RCC 7860 (cell line): ENCODE measurements at places on chromosomes 6 and 20.
A peak's percentile ranks its signal among the peaks of the same experiment; 100 is the strongest.

DNA sequence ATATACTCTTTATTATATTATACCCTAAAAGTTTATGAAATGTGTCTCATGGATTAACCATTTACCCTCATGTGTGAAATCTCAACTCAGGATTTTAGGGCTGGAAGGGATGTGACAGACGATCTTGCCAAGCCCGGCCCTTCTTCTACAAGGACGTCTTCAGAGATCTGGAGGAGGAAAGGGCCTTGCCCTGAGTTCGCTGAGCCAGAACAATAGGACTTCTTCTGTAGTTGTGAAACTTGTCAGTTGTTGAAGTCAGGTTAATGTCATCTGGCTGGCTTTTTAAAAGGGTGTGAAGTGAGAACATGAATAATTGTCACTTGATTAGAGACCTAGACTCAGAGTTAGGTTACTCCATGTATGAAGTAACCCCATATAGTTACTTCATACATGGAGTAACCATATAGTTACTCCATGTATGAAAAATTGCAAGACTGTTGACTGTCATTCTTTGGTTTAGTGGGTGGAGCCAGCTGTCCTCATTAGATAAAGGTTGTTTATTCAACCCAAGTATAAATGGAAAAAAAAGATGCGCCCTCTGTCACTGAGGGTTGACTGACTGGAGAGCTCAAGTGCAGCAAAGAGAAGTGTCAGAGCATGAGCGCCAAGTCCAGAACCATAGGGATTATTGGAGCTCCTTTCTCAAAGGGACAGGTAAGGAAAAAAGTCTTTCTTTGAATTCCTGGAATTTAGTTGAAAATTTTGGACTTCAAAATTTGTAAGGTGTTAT, at the start of gene ARG1:
Gene ARG1, plus strand, starts transcription at position 541 of the 730 bp plus-strand sequence. Its CDS starts 57 bp downstream, at position 598.
- DNase-seq, result no peak

- DNase-seq, result no peak
Measured at GRCh38 chr6:158711264-158711663, 61.4 kb downstream of the SYTL3 start.

DNA sequence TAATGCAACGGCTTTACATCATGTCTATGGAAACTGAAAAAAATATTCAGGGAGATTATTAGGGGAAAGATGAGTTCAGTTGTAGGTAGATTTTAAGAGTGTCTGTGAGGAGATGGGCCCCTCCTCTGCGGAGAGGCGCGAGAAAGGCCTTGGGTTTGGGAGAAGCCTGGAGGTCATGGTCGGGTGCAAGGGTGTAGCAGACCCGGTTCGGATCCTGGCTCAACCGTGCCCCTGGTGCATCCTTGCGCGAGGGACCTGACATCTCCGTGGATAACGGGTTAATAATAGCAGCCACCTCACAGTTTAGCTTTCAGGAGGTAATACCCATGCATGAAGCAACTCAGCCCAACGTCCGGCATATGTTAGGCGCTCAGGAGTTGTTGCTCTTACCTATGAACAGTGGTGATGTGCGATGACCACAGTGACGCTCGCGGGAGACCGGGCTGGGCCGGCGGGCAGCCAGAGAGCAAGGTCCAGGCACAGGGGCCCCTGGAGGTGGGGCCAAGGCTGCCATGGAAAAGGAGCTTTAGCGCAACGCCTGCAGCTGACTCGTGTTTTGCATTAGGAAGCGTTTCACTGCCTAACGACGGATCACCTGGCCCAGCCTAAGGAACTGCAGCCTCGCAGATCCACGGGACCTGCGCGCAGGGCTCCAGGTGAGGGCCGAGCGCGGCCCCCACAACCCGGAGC, 146.4 kb upstream of the ARID1B start:
- no peak for DNase-seq

DNA sequence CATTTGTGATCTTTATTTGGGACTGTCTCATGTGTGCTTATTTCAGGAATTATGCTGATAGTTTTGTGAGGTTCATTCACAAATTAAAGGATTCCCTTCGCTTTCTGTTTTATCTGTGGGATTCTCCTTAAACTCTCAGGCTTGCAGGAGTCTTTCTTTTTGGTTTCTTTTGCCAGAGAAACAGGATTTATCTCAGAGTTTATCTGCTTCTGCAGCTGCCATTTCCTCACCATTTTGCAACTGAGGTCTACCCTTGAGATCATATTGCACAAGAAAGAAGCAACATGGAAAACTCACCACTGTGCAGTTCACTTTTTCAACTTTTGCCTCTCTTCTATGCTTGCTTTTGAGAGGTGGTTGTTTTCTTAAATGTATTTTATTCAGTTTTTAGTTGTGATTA, 201.0 kb downstream of the PRL start:
- no peak for DNase-seq

- DNase-seq, result no peak
Measured at GRCh38 chr20:45407067-45407745, 883 bp upstream of the DBNDD2 start.

- DNase-seq, result no peak
Measured at GRCh38 chr20:4710106-4710475, 11.6 kb upstream of the PRND start.

GRCh38 chr20:54116550-54117235, 46.3 kb upstream of the BCAS1 start:
- DNase-seq, result no peak

DNA sequence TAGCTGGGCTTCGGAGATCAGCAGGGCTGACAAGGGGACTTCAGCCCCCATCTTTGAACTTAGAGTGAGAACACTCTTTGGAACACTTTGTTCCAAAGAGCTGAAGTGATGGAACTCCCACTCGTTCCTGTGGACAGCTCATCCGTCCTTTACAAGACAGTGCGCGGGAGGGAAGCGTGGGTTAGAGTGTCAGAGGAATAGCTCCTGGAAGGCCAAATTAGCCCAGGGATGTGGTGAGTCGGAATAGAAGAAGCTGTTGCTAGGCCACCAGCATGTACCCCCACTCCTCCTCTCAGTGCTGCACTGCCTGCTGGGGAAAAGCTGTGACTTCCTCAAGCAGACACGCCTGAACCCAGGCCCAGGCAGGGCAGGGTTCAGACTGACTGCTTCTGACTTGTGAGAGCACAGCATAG, 1.7 kb downstream of the SDCBP2 start:
- peak; percentile 75 for DNase-seq

GRCh38 chr6:140571145-140571544, 1196.7 kb upstream of the CITED2 start:
- no peak for DNase-seq

DNA sequence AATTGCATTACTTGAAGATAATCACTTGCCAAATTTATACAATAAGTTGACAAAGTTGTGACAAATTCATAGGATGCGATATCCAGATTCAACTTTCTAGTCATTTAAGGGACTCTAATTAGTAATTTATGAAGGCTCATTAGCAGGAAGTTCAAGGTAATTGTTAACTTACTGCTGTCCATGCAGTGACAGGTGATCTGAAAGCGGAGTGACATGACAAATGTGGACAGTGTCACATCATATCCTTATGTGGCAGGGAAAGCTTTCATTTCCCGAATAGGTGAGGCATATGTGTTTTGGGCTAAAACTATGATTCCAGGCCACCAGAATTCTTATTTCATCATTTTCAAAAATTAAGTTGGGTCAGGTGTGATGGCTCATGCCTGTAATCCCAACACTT, 115.9 kb upstream of the BMP2 start:
- no peak for DNase-seq

- no peak for DNase-seq
Measured at GRCh38 chr6:148573922-148574321, 172.9 kb upstream of the UST start.

- DNase-seq, result peak; percentile 52
Measured at GRCh38 chr6:111642463-111643158, 36.9 kb upstream of the TRAF3IP2 start.

- no peak for DNase-seq
Measured at GRCh38 chr6:7529141-7529540, 12.3 kb upstream of the DSP start.

GRCh38 chr6:110876170-110876773, 1.7 kb downstream of the AMD1 start:
- DNase-seq, result peak; percentile 77

GRCh38 chr6:90715093-90715655, 128.3 kb upstream of the MAP3K7 start:
- DNase-seq, result no peak

DNA sequence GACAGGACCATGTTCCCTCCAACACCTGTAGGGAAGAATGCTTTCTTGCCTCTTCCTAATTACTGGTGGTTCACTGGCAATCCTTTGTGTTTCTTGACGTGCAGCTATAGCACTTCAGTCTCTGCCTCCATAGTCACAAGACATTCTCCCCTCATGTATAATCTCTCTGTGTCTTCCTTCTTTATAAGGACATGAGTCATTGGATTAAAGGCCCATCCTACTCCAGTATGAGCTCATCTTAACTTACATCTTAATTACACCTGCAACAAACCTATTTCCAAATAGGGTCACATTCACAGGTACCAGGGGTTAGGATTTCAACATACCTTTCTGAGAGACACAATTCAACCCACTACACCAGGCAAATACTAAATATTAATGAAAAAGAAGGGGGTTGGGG, 213.6 kb downstream of the RNGTT start:
- DNase-seq, result no peak

DNA sequence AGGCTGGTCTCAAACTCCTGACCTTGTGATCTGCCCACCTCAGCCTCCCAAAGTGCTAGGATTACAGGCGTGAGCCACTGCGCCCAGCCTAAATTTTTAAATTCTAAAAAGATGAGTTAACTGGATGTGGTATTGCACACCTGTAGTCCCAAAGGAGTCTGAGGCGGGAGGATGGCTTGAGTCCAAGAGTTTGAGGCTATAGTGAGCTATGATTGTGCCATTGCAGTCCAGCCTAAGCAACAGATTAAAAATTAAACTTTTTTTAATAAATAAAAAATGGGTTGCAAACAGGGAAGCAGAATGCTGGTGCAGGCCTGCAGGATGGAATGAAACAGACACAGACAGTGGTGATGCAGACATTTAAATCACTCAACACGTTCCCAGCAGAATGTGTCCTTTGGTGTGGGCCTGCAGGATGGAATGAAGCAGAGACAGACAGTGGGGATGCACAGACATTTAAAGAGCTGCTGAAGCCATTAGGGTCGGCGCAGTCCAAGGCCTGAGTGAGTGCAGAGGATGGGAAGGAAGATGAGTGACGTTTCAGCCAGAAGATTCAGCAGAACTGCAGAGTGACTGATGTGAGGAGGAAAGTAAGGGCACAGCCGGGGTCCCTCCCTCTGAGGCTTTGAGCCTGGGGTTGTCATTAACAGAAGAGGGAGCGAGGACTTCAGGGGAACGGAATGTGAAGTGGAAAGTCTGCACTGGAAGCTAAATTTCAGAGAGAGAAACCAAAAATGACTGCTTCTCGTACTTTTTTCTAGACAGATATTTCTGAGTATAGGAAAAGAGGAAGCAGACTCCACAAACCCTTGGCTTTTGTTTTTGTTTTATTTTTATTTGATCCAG, 117.5 kb downstream of the RIN2 start:
- DNase-seq, result no peak

DNA sequence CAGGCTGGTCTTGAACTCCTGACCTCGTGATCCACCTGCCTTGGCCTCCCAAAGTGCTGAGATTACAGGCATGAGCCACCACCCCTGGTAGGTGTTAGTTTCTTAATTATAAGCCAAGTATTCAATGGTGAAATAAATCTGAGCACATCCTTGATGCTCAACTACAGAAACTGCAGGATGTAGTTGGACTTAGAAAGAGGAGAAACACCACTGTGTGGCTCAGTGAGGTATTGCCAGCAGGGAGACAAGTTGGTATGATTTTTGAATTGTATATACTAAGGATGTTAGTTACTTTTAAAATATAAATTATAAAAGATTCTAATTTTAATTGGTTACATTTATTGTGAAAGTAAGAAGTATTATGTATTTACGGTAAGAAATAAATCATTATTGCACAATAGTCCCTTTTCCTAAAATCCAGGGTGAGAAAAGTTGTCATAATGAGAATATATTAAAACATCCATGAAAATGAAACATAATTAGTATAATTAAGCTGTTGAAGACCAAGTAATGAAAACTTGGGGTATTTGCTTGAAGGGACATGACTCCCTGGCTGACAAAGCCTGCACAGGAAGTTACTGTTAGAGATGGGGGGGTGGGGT, 17.6 kb downstream of the SLC18B1 start:
- DNase-seq, result no peak

- DNase-seq, result no peak
Measured at GRCh38 chr6:136987526-136987925, 57.2 kb downstream of the IL20RA start.

DNA sequence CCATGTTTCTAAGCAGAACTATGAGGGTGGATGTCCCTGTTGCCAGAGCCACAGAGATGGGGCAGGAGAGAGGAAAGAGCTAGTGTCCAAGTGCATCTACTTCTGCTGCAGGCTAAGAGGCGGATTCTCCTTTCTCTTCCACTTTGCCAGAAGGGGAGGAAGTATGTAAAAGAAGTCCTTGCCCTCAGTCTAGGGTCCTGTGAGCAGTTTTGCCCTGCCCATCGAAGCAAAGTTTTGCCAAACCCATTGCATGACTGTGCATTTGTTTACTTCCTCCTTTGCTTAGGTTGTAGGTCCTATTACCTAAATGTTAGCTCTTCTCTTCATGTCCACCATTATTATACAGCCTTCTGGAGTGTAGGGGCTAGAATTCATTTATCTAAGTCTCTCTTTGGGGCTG, 106.2 kb upstream of the ARMC2 start:
- no peak for DNase-seq

GRCh38 chr20:50560867-50561266, 50.7 kb downstream of the PTPN1 start:
- DNase-seq, result no peak

DNA sequence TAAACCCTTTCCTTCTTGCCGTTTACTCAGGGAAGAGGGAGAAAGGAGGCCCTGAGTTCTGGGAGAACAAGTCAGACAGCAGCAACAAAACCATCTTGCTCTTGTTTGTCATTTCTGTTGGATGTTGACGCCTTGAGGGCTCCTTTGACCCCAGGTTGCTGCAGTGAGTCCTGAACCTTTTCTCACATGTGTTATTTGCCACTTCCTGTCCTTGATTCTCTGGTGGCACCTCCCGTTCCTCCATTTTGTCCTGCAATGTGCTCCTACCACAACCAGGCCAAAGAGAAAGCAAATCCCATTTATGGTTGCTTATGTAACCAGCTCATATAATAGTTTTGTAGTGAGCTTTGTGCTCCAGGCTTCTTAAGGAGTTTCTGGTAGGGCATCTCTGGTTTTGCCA, 66.6 kb upstream of the ADGRF4 start:
- no peak for DNase-seq

DNA sequence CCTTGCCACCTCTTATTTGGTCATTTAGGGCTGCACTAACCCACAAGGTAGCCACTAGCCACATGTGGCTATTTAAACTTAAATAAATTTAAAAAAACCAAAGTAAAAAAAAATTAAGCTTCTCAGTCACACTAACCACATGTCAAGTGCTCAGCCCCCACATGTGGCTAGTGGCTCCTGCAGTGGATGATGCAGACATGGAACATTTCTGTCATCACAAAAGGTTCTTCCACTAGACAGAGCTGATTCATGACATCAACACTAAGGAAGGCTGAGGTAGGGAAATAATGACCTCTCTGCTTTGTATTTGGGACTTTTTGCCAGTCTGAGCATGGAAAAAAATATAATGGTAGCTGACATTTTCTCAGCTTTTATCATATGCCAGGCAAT, 173.0 kb upstream of the FERMT1 start:
- DNase-seq, result no peak

GRCh38 chr6:81768150-81768942, 15.9 kb upstream of the TENT5A start:
- DNase-seq, result no peak
